ENCODE measurements at places on chromosomes 3 and 15.
A peak's percentile ranks its signal among the peaks of the same experiment; 100 is the strongest.

DNA sequence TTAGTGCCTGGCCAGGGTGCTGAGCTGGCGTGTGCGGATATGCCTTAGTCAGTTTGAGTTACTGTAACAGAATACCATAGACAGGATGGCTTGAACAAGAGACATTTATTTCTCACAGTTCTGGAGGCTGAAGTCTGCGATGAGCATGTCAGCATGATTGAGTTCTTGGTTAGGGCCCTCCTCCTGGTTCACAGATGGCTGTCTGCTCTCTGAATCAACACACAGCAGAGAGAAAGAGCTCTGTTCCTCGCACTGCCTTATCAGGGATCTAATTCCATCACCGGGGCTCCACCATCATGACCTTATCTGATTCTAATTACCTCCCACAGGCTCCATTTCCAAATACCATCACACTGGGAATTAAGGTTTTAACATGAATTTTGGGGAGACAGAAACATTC is 386.6 kb upstream of the DPH6 start:
- no peak for DNase-seq

GRCh38 chr3:194766845-194767244 is 81.2 kb downstream of the FAM43A start:
- no peak for DNase-seq

DNA sequence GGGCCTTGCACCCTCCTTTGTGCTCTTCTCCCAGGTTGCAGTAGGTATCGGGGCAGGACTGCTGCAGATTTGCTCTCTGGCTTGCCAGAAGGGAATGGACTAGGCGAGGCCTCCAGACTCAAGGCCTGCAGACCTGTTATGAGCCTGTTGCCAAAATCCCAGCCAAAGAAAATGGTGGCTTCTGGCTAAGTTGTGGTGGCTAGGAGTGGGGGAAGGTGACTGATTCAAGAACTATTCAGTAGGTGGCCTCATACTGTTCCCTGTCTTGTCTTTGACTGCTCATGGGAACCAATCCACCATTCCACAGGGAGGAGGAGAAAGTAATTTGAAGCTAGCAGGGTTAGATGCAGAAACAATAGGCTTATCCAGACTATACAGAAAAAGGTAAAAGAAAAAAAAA is 380.4 kb upstream of the PROK2 start:
- DNase-seq: no peak

GRCh38 chr15:31024330-31024729 is 32.9 kb upstream of the MTMR10 start:
- DNase-seq: no peak

GRCh38 chr15:46126581-46126980 is 491.8 kb downstream of the SQOR start:
- DNase-seq: no peak

DNA sequence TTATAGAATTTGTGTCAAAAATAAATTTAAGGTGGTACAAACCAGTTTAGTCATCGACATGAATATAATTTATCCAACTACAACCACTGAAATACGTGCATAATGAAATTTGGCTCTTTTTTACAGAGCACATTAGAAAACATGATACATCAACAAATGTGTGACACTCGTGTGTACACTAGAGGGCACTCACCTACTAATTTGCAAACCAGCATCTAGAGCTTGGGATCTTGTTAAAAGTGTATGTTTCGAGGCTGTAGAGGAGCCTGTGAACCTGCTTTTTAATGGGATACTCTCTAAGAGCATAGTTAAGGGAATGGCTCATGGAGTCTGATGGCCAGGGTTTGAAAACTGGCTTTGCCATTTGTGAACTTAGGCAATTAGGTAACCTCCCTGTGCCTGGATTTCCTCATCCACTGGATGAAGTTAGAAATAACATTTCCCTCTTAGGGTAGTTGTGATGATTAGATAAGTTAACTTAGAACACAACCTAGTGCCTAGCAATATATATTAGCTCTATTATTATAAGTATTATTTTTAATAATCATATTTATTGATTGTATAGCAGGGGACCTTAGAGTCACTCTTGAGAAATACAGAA is 8.8 kb upstream of the CPOX start:
- peak; percentile 74 for DNase-seq

DNA sequence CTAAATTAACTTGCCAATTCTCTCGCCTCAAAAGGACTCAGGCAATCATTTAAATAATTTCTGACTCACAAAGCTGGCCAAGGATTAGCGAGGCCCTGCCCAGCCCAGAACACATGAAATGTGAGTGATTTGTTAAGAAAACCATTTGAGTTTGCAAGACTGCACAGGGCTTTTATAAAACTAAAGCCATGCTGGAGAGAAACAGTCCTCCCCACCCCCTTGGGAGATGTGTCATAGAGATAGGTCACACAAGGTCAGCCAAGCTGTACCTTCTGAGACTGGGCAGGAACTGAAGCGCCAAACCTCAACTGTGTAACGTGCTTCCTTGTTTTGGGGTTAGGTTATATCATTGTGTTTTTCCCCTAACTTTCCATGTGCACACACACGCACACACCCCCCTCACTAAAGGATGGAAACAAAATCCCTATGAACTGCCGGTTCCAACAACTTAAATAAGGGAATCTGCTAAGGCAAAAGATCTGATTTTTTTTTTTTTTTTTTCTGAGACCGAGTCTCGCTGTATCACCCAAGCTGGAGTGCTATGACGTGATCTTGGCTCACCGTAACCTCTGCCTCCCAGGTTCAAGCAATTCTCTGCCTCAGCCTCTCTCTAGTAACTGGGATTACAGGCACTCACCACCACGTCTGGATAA is 8.1 kb downstream of the SPATA12 start:
- no peak for DNase-seq

DNA sequence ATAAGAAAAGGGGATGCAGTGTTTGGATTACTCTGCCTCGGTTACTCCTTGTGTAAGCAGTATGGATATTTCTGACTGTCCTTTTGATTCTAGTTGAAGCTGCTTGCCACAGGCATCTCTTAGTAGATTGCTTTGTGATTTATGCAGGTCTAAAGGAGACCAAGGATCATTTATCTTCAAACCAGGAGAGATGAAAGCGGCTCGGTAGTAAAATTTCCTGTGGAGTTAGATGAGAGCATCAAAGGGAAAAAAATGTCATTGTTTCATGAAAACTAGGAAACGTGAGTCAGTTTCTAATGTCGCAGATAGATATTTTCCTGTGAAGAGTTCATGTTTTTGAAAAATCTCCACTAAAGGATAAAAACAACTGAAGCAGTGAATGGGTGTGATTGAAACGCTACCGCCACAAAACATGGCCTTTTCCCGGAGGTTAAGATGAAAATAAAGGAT is 254.0 kb upstream of the TBL1XR1 start:
- DNase-seq: no peak

Measured in hippocampal formation (tissue), 2 donors.